HL-60 (cell line): ENCODE measurements at places on chromosomes 6 and 20.

DNA sequence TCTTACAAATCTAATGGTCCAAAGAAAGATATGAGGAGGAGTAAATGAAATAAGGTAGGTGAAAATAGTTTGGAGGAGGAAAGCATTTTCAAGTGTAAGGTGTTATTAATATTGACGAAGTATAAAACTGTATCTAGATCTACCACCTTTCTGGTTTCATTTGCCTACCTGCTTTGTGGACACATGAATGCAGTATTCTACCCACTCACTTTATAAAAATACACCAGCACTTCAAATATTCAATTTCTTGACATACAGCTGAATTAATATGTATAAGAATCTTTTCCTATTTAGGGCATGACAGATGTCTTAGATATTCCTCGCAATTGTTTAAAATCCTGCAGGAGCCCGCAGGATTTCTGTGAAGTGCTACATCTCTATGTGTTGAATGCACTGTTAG lies 108.0 kb downstream of the BCAS1 start:
- no peak for DNase-seq

DNA sequence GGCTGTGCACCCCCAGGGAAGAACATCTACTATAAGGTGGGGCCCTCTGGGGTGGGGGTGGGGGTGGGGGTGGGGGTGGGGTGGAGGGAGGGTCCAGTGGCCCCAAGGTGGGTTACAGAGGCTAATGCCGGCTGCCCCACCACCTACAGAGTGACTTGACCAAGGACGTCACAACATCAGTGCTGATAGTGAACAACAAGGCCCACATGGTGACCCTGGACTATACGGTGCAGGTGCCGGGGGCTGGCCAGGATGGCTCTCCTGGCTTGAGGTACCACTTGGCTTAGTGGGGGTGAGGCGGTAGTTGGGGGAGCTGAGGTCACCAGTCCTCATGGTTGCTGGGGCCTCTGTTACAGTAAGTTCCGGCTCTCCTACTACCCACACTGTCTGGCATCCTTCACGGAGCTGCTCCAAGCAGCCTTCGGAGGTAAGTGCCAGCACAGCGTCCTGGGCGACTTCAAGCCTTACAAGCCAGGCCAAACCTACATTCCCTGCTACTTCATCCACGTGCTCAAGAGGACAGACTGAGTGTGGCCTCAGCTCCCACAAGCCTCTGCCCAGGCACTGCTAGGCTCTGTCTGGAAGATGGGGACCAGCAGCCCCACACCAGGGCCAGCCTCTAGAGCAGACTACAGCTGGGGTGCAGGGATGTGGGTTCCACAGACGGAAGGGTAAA lies 2.8 kb downstream of the GNMT start:
- no peak for DNase-seq

DNA sequence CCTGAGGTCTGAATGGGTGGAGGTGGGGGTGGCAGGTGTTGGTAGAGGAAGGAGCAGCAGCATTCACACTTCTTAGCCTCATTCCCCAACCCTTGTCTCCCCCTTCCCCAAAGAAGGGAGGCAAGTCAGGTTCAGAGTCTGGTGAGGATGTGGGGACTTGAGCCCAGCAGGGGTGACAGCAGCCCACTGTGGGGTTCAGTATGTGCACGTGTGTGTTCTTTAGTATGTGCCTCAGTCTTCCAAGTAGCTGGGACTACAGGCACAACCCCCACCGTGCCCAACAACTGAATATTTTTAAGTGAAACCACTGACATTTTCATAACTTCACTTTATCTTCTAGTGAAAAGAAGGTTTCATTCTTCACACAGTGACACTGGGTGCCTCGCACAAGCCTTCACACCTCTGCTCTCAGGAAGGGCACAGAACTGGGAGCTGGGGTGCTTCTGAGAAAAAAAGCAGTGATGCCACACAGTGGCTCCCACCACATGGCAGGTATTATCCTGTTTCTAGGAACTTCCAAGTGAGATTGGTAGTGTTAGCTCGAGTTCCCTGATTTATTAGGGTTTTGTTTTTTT lies 33.4 kb upstream of the PRELID3B start:
- DNase-seq, result no peak

GRCh38 chr6:159948199-159948598 lies 20.7 kb upstream of the IGF2R start:
- DNase-seq, result no peak

DNA sequence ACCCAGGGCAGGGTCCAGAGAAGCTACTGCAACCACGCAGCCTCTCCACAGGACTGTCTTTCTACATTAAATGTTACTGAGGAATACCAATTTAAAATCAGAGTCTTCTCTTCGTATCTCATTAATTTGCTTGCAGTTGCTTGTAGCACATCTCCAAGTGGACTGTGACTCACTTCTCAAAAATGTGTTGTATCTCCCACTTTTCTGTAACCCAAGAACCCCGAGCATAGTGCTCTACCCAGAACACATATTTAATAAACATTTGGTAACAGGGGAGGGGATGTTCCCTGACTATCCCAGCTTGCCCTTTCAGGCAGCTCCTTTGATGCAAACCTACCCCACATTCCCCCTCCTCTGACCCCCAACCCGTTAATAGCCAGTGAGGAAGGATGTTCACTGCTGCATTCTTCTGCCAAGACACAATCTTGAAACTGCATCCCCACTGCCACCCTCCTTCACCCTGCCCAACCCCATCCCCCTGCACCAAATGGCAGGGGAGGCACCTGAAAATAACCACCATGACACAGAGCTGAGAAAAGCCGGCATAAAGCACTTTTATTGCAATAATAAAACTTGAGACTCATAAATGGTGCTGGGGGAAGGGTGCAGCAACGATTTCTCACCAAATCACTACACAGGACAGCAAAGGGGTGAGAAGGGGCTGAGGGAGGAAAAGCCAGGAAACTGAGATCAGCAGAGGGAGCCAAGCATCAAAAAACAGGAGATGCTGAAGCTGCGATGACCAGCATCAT lies 24.2 kb downstream of the FKBP1A start:
- DNase-seq, result no peak

DNA sequence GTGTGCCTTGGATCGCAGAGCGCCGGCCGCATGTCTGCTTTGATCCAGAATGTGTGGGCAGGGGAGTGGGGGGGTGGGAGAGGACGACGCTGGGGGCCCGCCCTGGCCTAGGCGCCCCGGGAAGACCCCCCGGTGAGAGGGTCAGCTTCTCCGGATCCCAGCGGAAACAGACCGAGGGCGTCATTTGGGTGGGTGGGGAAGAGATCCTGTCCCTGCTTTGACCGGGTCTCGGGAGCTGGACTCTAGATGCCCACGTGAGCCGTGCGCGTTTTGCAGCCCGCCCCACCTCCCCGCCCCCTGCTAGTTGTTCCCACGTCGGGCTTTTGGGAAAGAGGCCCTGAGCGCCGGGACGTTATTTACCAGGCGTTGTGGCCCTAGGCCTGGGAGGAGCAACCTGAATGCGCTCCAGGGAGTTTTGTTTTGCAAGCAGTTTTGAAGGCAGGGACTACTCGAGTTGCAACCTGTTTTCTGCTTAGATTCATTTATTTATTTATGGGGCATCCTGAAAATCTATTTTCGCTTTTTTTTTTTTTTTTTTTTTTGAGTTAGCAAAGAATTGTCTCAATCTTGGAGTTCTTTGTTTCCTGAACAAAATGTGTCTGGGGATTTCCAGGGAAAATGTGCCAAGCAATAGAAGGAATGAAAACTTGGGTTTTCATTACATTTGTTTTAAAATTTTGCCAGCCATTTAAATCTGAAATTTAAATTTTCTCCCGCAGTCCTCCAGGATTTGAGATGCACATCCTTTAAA lies 1.6 kb downstream of the DSP start:
- DNase-seq, result peak; percentile 23

DNA sequence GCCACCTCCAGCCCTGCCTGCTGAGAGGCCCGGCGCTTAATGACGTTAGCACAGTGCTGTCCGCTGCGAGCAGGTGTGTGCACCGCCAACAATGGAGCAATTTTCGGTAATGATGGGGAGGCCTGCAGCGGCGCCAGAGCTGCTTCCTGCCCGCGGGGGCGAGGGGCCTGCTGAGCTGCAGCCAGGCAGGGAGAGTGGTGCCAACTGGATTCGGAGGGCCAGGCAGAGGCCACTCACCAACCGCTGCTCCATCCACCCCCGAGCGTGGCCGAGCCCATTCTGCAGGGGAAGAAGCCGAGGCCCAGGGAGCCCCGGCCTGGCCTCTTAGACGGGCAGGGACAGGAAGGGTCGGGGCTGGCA lies 9.6 kb downstream of the HRH3 start:
- no peak for DNase-seq

DNA sequence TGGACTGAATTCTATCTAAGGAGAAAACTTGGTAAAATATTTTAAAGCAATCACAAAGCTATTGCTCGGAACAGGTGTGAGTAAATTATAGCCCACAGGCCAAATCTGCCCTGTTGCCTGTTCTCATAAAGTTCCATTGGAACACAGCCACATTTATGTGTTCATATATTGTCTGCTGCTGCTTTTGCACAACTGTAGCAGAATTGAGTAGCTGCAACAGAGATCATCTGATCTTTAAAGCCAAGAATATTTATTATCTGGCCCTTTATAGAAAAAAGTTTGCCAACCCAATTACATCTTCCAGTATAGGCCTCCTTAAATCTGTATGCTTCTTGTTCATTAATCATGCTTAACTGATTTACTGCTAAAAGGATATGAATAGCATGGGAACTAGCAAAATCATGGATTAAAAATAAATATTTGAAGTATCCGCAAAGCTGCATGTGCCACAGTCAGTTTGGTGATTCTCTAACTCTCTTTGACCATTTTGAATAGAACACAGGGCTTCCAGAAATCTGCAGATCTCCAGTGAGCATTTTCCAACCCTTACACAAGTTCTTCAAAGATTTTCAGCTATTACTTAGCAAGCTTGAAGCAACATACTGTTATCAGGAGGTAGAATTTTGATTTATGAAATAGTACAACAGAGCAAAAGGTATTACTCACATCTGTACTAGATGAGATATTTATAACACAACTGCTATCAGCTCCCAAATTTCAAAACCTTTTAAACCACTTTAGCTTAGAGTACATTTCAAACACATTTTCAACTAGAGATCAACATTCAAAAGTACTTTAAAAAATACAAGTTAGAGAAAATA lies 312.6 kb upstream of the ID4 start:
- DNase-seq, result no peak

- DNase-seq, result no peak
Measured at GRCh38 chr6:5751525-5752390, 255.0 kb downstream of the NRN1 start.

DNA sequence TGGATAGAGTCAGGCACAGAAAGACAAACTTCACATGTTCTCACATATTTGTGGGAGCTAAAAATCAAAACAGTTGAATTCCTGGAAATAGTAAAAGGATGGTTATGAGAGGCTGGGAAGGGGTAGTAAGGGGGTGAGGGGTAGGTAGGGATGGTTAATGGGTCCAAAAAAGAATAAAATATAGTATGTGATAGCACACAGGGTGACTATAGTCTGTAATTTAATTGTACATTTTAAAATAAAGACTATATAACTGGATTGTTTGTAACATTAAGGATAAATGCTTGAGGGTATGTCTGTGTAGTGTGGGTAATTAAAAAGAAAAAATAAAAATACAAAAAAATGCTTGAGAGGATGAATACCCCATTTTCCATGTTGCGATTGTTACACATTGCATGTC lies 9.9 kb downstream of the SRSF6 start:
- no peak for DNase-seq

DNA sequence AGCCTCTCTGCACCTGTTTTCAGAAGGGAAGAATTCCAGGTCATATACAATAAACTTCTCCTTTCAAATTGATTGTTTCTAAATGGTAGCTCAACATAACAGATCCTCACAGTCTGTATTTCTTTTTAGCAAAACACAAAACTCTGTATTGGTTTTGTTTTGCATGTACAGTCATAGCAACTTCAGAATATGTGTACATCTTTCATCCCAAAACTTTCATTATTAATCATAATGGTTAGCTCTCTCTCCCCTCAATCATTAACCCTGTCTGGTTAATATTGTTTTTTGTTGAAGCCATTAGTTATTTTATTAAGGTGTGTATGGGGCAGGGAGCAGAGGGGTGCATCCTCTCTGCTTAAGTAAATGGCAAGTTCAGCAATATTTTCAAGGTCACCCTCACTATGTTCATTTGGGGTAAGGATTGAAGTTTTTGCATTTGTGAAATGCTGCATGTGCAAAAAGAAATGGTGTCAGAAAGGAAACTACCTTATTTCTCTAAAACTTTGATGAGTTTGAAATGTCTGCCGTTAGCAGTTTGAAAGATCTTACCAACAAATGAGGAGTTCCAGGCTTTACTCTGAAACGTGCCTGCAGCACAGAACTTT lies 136.8 kb upstream of the BTBD3 start:
- no peak for DNase-seq

DNA sequence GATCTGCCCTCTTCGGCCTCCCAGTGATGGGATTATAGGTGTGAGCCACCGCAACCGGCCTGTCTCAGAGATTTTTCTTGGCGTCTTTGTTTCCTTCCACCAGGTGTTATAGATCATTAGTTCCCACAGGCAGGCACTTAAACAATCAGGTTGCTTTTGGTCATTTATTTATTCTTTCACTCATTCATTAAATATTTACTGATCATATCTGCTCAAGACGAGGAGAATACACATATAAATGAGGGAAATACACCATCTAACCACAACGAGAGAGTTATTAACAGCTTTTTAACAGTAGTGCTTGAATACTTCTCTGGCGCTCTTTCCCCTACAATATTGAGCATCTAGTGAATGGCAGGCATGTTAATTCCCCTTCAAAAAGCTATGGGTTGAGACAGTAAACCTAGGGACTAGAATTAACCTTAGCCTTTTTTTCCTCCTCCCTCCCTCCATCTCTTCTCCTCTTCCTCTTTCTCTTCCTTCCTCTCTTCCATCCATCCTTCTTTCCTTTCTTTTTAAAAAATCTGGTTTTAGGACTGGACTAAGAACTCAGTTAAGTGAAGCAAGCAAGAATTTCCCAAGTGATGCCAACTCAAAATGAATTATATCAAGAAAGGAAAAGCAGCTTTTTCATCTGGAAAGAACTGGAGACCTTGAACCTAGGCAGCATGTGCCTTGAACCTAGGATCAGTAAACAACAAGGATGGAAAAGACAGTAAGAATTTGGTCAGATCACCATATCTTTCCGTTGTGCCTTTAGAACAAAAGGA lies 41.1 kb upstream of the RFPL4B start:
- no peak for DNase-seq

DNA sequence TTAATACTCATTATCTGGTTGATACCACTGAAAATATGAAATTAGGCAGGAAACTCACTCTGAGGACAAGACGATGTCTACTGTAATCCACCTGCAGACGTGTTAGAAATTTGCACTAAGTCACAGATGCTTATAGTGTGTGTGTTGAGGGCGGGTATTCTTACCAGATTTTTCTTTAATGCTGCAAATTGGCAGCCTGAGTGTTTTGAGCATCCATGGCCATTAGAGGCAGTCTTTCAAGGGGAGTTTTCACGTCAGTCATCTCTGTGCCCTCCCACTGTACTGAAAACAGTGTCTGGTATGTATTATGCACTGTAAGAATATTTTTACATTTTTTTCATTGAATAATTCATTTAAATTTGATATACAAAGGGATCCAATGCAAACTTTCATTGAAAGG lies 266.5 kb upstream of the QKI start:
- DNase-seq, result no peak

GRCh38 chr20:58927490-58928061 lies 53.5 kb upstream of the NELFCD start:
- no peak for DNase-seq

GRCh38 chr20:35680452-35681183 lies 15.9 kb upstream of the CPNE1 start:
- no peak for DNase-seq

GRCh38 chr6:27562027-27562410 lies 89.1 kb upstream of the ZNF184 start:
- no peak for DNase-seq
